ENCODE measurements at places on chromosomes 16 and 17. TPM values are rescaled to one million over a fixed set of nuclear protein-coding genes. Genes with fewer than 3 reads are reported as not detected.

The AOC3 gene
- total RNA-seq = 120 TPM

The CDRT15L2 gene
- not detected for total RNA-seq

The DNASE1 gene
- 12.2 TPM for total RNA-seq

The DPEP3 gene
- not detected for total RNA-seq

The ZSCAN10 gene
- total RNA-seq = not detected

The ARL4D gene
- total RNA-seq = 23.5 TPM

The RAMP2 gene
- 66.9 TPM for total RNA-seq

The SPECC1 gene
- total RNA-seq = 44.5 TPM

The ALOX15B gene
- 14.5 TPM for total RNA-seq

The RAB11FIP4 gene
- 1.9 TPM for total RNA-seq

The MEIOC gene
- not detected for total RNA-seq

The CEMP1 gene
- not detected for total RNA-seq

The C16orf92 gene
- total RNA-seq = not detected

The MYH8 gene
- not detected for total RNA-seq

The NPIPA8 gene
- not detected for total RNA-seq

The KRT14 gene
- total RNA-seq = not detected

The TBC1D3 gene
- not detected for total RNA-seq

The KIF18B gene
- total RNA-seq = not detected

The AANAT gene
- total RNA-seq = not detected

The SULT1A1 gene
- 15.8 TPM for total RNA-seq

The ORMDL3 gene
- 419 TPM for total RNA-seq

The PKD1 gene
- 41.8 TPM for total RNA-seq

The NLRC3 gene
- total RNA-seq = 0.49 TPM

The CRYBA1 gene
- not detected for total RNA-seq

The CA4 gene
- 11.6 TPM for total RNA-seq

The CRLF3 gene
- total RNA-seq = 14.1 TPM

The SKAP1 gene
- 2.5 TPM for total RNA-seq

The UTS2R gene
- not detected for total RNA-seq

The KCTD19 gene
- total RNA-seq = not detected

The SMIM36 gene
- total RNA-seq = not detected

The NUBP2 gene
- total RNA-seq = 41.5 TPM

The TBX4 gene
- not detected for total RNA-seq

The EFCAB13 gene
- total RNA-seq = 10.0 TPM

The KRTAP4-5 gene
- total RNA-seq = not detected

The TMC6 gene
- 78.2 TPM for total RNA-seq

The JPH3 gene
- total RNA-seq = not detected

The ADAD2 gene
- not detected for total RNA-seq

The PIPOX gene
- total RNA-seq = 0.98 TPM

The DRC7 gene
- total RNA-seq = not detected

The VMP1 gene
- 291 TPM for total RNA-seq

The TM4SF5 gene
- not detected for total RNA-seq

The ENPP7 gene
- total RNA-seq = not detected

The TEX14 gene
- total RNA-seq = not detected

The CAMKK1 gene
- 3.2 TPM for total RNA-seq

The SCN4A gene
- total RNA-seq = 7.5 TPM

The ANKS4B gene
- total RNA-seq = not detected

The TSPOAP1 gene
- total RNA-seq = 1.3 TPM

The NOB1 gene
- 44.5 TPM for total RNA-seq

The TMEM98 gene
- total RNA-seq = 9.5 TPM

The MYL11 gene
- total RNA-seq = not detected

The AMDHD2 gene
- total RNA-seq = 51.5 TPM

The KRT20 gene
- total RNA-seq = not detected
